CD4-positive, alpha-beta T cell treated with Interferon gamma for 1 hour (primary cell): ENCODE measurements at places on chromosomes 5 and 9.
A peak's percentile ranks its signal among the peaks of the same experiment; 100 is the strongest.

- DNase-seq = no peak
Observed at GRCh38 chr5:136337788-136338187, 27.6 kb downstream of the TRPC7 start.

GRCh38 chr9:102875687-102876086 lies 119.4 kb upstream of the CYLC2 start:
- DNase-seq = no peak

DNA sequence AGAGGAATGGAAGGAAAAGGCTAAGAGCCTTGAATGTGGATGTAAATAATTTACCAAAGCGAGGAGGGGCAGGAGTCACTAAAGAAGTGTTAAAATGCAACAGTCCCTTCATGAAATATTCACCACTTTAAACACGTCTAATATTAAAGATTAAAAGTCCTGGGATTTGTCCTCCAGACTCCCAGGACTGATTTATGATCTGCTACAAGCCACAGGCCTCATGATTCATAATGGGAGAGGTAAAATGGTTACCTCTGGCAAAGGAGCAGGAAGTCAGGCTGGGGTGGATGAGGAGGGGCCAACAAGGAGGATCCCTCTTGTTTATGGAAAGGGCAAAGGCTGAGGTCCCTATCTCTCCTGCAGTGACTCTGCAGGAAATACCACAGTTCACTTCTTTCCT lies 292.4 kb downstream of the TRIM32 start:
- no peak for DNase-seq

- DNase-seq = no peak
Observed at GRCh38 chr9:69149321-69149807, 24.7 kb upstream of the TJP2 start.

GRCh38 chr5:33161421-33161820 lies 279.3 kb upstream of the TARS1 start:
- no peak for DNase-seq

DNA sequence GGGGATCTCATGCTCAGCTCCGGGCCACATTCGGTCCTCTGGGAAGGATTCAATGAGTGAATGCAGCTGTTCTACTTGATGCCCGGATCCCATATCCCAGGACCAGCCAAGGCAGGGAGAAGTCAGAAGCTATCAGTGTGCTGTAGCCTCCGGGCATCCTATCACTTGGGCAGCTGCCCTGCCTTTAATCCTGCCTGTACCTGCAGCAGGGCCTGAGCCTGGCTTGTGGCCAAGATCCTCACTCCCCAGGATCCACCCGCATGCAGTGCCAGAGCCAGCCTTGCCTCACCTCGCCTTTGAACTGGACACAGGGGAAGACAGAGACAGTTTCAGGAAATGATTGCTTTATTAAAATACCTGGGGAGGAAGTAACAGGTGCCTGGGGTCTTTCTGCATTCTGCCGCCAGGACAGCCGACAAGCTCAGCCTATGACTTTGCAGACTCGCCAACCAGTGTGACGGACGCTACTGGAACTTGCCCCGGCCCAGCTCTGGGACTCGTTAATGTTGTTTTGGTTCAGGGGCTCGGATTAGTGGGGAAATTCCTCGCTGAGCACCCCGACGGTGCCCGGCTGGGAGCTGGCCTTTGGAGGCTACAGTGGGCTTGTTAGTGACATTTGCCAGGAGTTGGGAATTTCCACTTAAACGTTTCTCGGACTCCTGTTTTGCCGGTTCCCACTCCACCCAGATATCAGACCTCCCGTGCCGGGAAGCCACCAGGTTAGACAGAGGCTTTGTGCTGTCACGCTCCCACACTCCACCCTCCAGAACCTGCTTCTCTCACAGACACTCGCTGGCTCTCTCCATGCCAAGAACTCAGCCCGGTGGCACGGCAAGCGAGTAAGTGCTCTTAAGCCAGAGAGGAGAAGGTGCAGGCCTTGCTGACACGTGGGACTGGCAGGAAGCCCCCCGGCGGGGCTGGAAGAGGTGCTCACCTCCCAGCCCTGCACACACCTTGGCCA lies 721 bp downstream of the PTGES start:
- no peak for DNase-seq

GRCh38 chr5:10894445-10895054 lies 133.5 kb upstream of the DAP start:
- DNase-seq = no peak

GRCh38 chr5:98905857-98906688 lies 22.7 kb downstream of the CHD1 start:
- no peak for DNase-seq

- DNase-seq = peak; percentile 3
Observed at GRCh38 chr5:112848116-112848811, 12.8 kb upstream of the SRP19 start.

- no peak for DNase-seq
Observed at GRCh38 chr5:68261569-68262065, 46.1 kb downstream of the PIK3R1 start.
